ENCODE measurements at places on chromosomes 12 and 14.

DNA sequence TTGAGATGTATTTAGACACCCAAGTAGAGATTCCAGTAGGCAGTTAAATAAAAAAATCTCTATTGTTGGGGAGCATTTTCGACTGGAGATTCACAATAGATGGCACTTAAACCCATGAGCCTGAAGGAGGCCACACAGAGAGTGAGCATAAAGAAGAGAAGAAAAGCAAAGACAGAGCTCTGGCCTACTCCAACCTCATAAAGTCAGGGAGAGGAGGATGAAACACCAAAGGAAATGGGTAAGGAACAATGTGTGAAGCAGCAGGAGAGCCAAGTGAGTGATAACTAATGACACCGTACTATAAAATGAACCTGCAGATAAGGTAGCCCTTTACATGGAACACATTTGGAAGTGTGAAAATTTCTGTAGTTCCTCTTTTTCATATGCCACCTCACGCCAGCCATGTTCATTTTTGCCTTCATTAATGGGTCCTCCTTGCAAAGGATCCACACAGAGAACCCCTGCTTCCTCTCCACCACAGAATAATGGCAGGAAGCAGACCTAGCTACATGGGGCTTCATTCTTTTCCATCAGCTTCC is 150.0 kb upstream of the SYT10 start:
- DNase-seq, result no peak

DNA sequence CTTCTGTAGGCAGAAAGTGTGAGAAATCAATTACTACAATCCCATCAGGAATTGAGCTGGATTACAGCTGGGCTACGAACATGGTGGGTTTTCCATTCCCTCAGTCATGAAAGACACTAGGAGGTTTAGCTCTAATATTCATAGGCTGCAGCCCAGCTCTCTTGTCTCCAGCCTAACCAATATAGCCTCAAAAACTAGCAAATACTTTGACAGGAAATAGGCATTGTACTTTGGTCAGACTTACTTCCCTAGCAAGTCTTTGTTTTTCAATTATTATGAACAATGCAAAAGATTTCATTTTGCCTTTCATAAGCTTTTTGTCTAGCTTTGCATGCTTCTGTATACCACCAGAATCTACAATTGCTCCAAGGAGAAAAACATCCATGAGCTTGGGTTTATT is 296.2 kb downstream of the GPHN start:
- DNase-seq, result no peak

- no peak for DNase-seq
Observed at GRCh38 chr12:111110556-111110955, 190.2 kb upstream of the MYL2 start.

DNA sequence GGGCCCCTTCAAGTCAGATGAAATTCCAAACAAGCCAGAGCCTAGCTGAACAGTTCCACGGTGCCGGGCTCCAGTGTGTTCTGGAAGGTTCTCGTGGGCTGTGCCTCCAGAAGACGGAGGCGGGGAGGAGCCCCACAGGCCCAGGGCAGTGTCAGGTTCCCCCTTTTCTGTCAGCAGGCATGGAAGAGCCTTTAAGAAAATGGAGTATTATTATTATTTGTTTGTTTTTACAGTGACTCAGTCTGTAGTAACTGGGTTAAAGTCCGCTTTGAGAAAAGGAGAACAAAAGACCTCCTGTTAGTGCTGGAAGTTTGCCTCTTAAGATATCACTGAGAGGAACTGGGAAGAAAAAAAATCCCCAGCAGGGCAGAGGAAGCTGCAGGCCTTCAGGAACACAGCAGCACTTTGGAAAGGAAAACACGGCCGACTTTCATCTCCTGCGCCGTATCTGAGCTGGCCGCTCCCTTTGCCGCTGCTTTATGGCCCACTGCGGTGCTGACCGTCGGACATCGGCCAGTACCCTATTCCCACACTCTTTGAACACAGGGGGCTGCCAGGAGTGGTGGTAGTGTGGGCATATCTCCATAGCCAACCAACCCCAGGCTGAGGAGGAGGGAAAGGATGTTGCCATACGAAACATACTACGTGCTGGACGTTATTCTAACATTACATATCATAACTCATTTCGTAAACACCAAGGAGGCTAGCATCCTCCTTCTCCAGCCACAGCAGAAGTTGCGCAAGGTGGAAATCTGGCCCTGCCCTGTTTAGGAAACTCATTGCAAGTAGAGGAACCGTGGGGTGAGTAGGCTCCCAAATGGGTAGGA is 194.0 kb downstream of the ZFP36L1 start:
- DNase-seq, result peak; percentile 53

DNA sequence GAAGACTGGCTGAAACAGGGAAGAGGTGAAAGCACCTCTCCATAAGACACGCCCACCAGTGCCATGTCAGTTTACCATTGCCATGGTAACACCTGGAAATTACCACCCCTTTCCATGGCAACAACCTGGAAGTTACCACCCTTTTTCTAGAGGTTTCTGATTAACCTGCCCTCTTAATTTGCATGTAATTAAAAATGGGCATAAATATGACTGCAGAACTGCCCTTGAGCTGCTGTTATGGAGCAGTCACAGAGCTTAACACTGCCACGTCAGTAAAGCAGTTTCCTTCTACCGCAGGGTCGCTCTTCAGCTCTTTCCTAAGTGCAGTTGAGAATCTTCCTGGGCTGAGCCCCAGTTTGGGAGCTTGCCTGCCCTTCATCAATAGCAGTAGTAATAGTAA is 55.2 kb downstream of the RASSF3 start:
- DNase-seq, result no peak

DNA sequence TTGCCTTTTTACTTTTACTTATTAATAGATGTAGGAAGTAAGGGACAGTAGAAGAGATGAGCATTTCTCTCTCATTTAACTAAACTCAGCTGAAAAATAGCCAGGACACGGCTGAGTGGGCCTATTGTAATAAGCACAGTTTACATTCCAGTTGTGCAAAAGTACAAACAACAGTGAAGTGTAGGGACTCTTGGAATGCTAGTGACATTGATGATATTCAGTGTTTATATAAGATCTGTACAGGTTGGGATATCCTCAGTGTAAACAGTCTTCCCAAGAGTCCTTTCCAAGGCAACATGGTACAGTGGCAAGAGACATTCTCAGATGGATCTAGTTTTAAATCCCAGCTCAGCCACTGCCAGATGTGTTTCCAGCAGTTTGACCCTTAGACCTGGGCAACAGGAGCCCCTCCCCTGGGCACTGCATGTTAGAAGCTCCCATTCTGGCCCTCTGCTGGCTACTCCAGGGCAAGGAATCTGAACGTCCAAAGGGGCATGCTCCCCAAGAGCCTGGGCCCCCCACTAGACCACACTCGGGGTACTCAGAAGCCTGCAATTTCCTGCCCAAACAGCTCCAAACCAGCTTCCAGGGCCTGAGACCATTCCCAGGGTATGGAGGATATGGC is 55.3 kb downstream of the STAB2 start:
- no peak for DNase-seq

DNA sequence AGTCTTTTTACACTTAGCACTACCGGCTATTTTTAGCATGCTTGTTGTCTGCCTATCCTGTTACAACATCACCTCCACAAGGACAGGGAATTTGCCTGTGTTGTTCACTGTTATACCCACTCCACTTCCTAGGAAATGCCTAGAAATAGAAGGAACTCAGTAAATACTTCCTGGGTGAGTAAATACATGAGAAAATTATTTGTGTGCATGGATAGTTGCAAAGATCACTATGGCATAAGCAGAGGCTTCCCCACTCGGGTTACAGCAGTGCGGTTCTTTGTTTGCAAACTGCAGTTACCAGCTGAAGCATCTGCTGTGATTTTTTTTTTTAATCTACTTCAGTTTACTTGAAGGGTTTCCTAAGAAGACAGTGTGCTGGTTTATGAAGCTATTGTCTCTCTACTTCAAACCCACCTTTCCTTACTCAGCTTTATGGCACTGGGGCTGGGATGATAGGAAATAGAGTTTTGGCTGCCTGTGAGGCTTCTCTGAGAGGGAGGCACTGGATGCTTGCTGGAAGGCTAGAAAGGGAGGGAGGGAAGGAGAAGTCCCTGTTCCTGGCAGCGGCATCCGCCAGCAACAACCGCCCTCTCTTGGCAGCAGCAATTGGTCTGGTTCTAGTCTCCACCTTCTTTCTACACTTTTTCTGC is 29.0 kb downstream of the PDE6H start:
- peak; percentile 74 for DNase-seq

DNA sequence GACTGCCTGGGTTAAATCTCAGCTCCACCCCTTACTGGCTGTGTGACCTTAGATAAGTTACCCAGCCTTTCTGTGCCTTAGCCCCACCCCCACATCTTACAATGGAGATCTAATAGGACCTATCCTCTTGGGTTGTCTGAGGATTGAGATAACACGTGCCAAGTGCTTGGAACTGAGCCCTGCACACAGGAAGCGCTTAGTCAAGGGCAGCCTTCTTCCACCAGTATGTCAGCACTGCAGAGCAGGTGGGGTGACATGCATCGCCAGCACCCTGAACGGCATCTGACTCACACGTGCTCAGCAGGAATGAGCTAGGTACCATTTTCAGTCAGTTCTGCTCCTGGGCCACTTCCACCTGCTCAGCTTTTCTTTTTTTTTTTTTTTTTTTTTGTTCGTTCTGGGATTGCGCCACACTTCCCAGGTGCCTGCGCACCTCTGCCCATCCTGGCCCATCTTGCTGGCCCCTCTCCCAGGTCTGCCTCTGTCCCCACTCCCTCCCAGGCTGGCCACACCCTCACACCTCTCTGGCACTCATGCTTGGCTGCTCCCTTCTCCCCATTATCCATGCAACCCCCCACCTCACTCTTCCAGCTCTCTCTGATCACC is 19.6 kb downstream of the LGMN start:
- no peak for DNase-seq

GRCh38 chr12:119614705-119615104 is 21.1 kb downstream of the TMEM233 start:
- DNase-seq, result no peak

DNA sequence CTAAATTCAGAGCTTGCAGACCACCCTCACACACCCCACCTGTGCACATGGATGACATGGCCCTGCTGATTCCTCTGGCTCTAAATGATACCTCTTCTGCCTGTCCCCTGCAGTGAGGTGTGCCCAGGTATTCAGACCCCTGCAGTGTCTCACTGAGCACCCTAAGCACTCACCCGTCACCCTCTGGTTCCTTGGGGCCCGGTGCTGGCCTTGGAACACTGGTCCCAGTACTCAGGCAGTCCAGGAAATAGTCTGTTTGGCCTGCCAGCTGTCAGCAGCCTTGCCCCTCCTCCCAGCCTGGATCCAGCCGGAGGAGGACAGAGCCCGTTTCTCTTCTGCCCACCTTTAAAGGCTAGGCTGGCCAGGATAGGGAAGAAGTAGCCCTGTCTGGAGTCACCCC is 44.9 kb downstream of the ESRRB start:
- DNase-seq, result no peak

GRCh38 chr12:104758771-104759170 is 199.3 kb downstream of the SLC41A2 start:
- DNase-seq, result no peak

DNA sequence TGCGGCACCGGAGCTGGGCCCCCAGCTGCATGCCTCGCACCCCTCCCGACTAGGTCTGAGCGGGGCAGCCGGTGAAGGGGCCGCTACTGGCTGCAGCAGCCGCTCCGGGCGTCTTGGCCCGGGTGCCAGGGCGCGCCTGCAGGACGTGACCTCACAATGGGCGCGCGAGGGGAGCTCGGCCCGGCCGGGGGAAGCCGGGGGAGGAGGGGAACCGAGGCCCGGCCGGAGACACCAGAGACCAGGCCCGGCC is 353 bp downstream of the BAG5 start:
- no peak for DNase-seq

DNA sequence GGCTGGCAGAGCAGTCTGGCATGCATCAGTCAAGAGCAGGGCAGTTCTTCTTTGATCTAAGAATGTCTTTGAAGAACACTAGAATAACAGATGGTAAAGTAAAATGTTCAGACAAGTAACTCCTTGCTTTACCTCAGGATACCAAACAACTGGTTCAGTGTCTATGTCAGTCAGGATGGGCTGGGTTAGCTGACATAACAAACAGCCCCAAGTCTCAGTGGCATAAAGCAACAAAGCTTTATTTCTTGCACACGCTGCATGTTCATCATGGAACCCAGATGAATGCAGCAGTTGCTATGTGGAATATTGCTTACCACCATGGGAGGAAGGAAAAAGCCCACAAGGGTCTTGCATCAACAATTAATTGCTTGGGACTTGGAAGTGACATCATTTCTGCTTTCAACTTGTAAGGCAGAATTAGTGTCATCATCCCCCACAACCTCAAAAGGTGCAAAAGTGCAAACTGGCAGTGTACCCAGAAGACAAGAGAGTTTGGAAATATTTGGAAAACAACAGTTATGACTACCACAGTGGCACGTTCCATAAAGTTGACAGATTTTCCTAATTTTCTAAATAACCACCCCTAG is 21.2 kb downstream of the GPRC5D start:
- DNase-seq, result no peak

- no peak for DNase-seq
Observed at GRCh38 chr14:85572011-85572410, 42.1 kb downstream of the FLRT2 start.

GRCh38 chr14:21503376-21503775 is 7.8 kb downstream of the METTL3 start:
- no peak for DNase-seq

- no peak for DNase-seq
Observed at GRCh38 chr12:2722806-2723205, 72.0 kb upstream of the FKBP4 start.

- no peak for DNase-seq
Observed at GRCh38 chr14:89900802-89901201, 53.7 kb downstream of the EFCAB11 start.

DNA sequence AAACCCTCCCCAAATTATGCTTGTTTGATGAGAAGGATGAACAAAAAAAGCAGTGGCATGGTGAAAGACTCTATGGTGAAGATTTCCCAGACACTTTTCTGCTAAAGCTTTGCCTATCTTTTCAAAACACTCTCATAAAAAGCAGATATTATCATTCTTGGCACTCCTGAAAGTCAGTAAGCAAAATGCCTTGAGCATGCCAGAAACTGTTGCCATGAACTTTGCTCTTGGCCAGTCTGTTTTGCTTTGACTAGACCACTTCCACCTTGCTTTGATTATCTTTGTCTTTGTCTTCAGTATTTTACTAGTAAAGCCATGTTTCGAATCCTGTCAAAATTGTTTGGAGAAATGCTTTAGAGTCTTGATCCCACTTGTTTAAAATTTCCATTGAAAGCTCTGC is 110.4 kb downstream of the CNTN1 start:
- no peak for DNase-seq

GRCh38 chr14:72450473-72451044 is 443.3 kb downstream of the DPF3 start:
- no peak for DNase-seq

- DNase-seq, result no peak
Observed at GRCh38 chr14:101196795-101197590, 293.5 kb upstream of the RTL1 start.

DNA sequence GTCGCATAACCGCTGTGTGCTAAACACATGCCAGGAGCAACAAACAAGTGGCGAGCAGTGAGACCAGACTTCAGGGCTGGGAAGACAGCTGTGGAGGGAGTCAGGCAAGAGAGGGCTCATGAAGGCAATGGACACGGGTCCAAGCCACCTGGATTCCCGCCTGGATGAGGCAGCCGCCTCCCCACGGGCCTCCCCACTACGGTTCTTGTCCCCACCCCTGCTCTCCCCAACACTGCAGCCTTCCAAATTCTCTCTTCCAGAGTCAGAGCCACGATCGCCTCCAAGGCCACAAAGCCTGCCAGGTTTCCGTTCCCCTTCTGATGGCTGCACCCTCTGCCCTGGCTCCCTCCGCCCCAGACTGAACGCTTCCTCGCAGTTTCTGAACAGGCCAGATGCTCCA is 36.1 kb upstream of the PIWIL1 start:
- no peak for DNase-seq
